Breast epithelium (tissue), 4 donors: ENCODE measurements at places on chromosomes 5 and 9.

GRCh38 chr5:102523541-102524175 is 24.9 kb upstream of the SLCO6A1 start:
- no peak for DNase-seq

DNA sequence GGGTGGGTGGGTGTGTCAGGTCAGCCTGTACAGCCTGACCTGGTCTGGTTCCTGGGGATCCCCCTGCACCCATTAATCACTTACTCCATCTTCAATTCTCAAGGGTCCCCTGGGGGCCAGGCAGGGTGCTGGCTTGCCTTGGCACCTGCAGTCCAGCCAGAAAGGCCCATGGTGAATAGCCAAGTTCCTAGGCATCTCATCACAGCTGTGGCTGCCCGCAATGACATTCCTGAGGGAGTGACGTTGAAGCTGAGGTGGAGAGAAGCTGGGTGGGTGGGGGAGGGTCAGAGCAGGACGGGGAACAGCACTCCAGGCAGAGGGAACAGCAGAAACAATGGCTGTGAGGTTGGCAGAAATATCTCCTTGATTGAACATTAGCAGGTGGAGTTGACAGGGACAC is 10.6 kb downstream of the HMCN2 start:
- DNase-seq = no peak

DNA sequence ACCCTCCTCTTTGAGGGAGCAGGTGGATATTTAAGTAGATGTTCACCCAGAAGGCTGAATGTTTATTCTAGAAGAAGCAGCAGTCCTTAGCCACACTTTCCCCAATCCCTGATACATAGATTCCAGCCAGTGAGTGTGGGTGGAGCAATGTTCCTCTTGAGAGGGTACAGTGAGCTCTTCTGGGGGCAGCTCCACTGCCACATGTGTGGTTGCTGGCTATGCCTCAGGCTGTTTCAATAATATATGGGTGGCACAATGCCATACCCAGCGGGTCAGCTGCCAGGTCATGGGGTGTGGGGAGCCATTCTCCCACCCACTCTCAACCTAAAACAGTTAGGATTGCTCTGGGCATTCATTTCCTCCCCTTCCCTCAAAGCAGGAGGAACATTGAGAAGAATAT is 61.6 kb upstream of the DAB2 start:
- no peak for DNase-seq

DNA sequence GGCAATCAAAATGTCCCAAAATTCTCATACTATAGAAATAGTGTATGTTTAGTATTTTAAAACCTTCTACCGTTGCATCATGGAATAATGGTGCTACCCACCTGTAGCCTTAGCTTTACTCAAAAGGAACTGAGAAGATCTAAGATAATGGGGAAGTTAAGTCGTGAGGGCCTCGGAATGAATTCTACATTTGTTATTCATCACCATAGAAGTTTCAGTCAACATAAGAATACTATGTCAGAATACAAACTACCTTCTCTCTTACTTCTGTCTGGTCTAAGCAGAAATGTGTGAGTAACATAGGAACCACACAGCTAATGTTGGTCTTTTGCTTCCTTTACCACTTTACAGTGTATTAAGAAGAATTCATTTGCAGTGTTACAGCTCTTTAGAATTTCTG is 43.2 kb downstream of the RFK start:
- DNase-seq = no peak

GRCh38 chr9:98596486-98596885 is 112.2 kb downstream of the GABBR2 start:
- DNase-seq = no peak

DNA sequence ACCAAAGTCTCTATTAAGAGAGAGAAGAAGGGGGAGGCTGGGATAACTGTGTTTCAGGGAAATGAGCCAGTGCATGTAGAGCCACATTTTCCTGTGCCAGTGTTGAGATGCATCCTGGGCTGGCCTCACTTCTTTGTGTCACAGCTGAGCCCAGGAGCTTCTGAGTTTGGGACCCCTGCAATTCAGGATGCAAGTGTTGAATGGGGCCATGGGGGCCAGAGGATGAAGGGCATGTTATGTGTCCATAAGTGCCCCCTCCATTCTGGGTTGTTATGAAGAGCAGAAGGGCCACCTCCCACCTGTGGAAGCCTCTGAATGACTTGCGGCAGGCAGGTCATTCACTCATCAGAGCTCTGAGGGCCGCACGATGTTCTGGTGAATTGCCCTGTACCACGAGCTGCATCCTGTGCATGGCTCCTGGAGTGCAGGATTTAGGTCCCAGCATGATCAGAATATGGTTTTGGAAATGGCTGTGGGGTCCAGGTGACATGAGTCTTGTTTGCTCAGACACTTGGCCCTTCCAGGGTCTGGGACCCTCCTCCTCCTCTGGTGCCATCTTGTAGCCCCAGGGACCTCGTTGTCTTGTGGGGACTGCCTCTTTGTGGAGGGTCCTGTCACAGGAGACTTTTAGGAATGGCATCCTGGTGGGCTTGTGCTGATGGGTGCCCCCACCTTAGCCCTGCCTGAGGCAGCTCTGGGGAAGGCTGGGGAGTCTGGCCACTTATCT is 115.4 kb upstream of the PITX1 start:
- DNase-seq = no peak

GRCh38 chr5:170114271-170114670 is 8.6 kb downstream of the FOXI1 start:
- DNase-seq = no peak

DNA sequence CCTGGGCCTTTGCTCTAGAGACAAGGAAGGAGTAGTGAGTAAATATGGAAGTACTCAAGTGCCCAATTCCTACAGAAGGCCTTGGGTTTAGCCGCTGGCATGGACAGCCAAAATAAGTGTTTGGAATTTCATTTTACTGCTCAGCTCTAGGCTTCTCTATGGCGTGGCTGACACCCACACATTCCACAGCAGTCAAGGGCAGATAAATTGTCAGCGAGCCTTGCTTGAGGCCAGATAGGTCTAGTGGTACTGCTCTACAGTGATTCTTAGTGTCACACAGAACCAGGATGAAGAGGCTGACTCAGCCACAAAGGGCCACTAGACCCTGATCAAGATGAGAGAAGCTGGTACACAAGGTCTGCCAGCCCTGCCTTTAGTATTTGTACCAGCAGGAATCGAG is 111.0 kb upstream of the NFIB start:
- DNase-seq = no peak

GRCh38 chr9:121222524-121223171 is 21.0 kb upstream of the RAB14 start:
- no peak for DNase-seq

GRCh38 chr5:27009540-27009915 is 28.9 kb downstream of the CDH9 start:
- DNase-seq = no peak

DNA sequence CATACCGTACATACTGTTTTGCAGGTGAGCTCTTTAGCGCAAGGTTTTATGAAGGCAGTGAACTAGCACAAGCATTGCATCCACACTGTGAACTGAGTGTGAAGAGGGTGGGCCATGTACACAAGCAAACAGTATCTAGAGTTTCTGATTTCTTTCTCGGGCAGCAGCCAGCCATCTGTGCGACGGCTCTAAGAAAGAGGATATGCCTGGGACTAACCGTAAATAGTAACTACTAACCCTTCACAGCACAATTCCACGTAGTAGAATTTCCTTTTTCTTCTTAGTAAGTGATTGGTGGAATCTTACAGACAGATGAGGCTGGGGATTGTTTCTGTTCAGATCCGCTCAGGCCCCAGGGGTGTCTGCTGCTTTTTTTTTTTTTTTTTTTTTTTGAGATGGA is 89.0 kb downstream of the DRD1 start:
- DNase-seq = no peak

DNA sequence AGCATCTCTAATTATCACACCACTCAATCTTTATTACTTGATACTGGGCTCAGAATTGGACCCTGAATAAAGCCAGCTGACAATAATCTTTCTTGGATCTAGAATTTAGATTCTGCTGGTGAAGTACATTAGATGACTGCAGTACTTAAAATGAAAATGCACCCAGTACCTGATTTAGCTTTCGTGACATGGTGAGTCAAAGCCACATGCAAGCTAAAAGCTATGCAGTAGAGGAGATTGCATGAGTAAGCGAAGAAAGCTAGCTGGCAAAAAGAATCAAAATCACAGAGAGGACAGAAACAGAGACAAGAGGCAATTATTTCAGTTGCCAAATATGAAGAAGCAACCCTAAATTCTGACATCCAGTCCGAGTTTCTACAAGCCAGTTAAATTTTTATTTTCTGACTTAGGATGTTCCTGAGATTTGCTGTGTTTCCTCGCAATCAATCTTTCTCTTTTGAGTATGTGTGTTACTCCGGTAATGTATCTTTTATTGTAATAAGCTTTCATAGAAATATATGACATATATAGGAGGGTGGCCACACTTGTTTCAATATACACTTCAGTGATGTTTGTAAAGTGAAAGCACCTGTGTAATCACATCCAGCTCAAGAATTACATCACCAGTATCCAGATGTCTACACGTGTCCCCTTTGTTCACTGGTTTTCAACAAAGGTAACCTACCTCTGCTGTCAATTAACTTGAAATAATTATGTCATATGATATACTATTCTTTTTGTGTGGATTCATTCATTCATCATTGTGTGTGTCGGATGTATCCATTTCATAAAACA is 101.7 kb downstream of the CDH18 start:
- no peak for DNase-seq

GRCh38 chr5:141941779-141942178 is 16.2 kb downstream of the PCDH12 start:
- DNase-seq = no peak

GRCh38 chr5:130805036-130805435 is 360.0 kb downstream of the HINT1 start:
- DNase-seq = no peak

DNA sequence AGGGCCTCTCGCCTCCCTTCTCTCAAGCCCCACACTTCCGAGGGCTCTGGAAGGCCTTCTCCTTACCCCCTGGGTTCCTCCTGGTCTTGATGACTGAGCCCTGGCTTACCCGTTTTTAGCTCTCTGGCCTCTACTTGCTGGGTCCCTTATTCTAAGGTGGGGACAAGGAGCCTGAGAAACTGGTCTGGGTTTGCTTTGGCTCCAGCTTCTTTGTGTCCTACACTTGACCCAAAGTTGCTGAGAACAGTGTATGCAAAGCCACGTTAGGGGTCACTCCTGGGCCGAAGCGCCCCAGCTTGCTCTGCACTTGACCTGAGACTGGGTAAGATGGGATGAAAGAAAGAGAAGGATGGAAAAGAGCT is 788 bp downstream of the ZNF346 start:
- no peak for DNase-seq

- no peak for DNase-seq
Observed at GRCh38 chr5:112379542-112380325, 39.3 kb downstream of the EPB41L4A start.

- no peak for DNase-seq
Observed at GRCh38 chr5:96096724-96097123, 135.1 kb upstream of the ELL2 start.

DNA sequence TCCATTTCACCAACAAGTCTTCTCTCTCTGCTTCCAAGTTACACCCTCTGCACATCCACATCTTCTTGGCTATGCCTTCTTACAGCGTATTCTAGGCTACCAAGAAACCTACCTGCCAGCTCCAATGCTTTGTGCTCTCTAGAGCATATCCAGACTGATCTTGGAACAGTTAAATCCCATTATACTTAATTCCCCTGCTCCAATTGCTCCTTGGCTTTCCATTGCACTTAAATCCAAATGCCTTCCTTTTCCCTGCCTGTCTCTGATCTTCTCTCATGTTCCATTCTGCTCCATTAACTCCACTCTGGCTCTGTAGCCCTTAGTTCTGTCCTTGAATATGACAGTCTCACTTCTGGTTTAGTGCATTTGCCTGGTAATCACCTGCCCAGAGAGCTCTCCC is 322.4 kb downstream of the LRRC70 start:
- no peak for DNase-seq

DNA sequence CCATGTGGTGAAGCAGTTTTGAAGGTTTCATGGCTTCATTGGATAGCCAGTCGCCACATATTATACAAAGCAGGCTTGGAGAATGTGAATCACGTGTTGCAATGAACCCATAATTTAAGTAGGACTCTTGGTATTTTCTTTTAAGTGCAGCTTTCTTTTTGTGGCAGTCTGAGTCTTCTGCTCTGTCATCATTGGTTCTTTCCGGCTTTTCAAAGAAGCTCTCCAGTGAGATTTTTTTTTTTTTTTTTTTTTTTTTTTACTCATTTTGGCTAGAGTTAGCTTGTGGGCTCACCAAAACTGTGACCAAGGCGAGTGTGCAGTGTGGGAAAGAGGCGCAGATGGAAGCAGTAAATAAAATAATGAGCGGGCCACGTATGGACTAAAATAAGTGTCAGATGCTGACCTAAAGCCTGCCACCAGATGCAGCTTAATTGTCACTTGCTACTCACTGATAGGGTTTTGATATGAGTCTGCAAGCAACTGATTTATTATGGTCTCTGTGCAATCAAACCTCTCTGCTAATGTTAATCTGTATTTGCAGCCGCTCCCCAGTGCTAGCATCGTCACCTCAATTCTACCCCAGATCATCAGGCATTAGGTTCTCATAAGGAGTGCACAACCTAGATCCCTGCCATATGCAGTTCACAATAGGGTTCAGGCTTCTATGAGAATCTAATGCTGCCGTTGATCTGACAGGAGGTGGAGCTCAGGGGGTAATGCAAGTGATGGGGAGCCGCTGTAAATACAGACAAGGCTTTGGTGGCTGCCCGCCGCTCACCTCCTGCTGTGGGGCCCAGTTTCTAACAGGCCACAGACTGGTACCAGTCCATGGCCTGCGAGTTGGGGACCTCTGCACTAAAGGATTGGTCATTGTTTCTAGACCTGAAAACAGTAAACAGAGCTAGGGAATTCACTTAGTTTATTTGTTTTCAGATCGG is 45.5 kb upstream of the LARP1 start:
- DNase-seq = no peak

DNA sequence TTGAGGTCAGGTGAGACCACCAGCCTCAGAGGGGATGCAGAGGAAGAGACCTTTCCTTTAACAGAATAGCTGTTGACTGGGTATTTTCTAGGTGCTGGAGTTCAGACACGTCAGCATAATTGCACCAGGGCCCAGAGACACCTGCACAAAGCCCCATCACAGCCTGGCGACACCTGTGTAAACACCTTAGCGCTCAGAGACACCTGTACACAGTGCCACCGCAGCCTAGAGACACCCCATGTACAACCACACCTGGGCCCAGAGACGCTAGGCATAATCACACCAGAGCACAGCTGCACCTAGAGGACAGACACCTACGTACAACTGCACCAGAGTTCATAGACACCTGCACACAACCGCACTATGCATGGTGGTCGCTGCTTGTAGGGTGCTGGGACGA is 1.0 kb downstream of the TRIP13 start:
- DNase-seq = no peak

- no peak for DNase-seq
Observed at GRCh38 chr5:12313602-12314001, 409.4 kb upstream of the CTNND2 start.

GRCh38 chr5:150155258-150156026 is at the start of gene PDGFRB:
Gene PDGFRB (minus strand): TSS chr5:150155845. CDS start chr5:150137047, 18,798 bp downstream.
- DNase-seq = peak; percentile 66

GRCh38 chr5:87829217-87829551 is 416.5 kb upstream of the CCNH start:
- DNase-seq = peak; percentile 29
